ENCODE measurements at places on chromosomes 4 and X.

GRCh38 chrX:119655125-119655524 is 37.8 kb downstream of the SEPTIN6 start:
- no peak for DNase-seq

DNA sequence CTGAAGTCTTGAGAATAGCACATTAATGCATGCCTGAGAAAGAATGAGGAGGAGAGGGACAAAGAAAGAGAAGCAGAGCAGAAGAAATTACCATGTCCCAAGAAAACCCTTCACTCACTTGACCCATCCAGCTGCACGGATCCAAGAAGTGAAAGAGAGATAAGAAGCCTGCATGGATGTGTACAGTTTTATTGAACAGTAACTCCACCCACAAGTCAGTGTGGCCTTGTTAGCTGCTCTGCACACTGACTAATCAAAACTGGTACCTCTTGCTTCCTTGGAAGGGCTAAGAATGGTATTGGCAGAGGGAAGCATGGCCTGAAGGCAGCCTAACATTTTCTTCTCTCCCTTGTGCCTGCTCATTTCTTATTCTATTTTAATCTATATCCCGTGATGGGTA is 163.9 kb downstream of the SLC7A11 start:
- no peak for DNase-seq

DNA sequence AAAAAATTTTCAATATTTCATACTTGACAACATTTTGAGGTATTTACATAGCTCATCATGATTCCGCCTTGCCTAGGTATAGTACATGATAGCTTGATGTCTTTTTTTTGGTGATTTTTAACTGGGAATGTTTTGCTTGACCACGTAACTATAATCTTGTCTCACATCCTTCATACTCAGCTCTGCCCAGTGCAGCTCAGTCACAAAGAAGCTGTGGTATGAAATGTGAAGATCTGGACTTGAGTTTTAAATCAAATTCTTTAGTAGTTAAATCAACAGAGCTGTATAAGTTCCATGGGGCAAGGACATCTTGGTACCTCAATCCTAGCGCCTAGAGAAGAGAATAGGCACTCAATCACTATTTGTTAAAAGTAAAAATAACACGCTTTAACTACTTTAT is 276.3 kb upstream of the DKK2 start:
- no peak for DNase-seq

- DNase-seq: no peak
These were observed 26.2 kb upstream of the FREM3 start for GRCh38 chr4:143726714-143727113.

DNA sequence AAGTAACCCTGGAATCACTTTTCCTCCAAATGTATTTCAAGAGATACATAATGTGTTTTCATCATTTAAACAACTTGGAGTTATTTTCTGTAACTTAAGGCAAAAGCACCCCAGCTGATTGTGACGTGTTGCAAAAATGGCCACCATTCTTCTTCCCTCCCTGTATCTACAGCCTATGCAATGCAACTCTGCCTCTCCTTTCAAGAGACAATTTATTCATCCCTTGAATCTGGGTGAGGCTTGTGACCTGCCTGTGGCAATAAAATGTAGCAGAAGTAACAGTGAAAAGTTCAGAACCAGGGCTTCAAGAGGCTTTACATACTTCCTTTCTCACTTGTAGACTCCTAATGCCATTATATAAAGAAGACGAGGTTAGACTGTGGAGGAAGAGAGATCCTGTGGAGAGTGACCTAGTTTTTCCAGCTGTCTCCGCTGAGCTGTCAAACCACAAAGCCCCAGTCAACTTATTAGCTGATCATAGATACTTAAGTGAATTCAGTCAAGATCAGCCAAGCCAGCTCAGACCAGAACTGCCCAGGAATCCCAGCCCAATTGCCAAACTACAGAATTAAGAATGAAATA is 81.0 kb upstream of the KLF3 start:
- no peak for DNase-seq

DNA sequence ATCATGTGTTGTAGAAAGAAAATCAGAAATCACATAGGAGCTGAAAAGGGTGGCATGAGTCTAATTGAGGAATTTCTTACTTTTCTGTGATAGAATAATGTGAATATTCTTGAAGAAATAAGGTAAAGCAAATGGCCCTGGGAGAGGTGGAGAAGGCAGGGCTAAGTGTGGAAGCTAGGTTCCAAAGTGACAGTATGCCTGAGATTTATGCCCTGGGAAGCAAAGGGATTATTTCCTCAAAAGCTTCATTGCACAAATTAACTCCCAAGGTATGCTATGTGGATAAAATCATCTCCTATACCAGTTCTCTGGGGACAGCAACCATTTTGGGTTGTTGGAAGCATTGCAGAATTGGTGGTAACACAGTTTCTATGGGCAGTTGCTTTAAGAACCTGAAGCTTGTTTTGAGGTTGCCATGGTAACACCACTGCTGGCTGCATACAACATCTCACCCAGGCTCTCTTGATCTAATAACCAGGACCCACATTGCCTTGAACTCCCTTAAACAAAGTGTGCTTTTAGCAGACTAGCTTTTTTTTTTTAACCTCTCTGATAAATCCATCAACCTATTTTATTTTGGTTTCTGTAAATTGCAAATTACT is 21.0 kb downstream of the MAOA start:
- no peak for DNase-seq
